NCI-H1694 (cell line): ENCODE measurements at places on chromosomes 7 and 10.

DNA sequence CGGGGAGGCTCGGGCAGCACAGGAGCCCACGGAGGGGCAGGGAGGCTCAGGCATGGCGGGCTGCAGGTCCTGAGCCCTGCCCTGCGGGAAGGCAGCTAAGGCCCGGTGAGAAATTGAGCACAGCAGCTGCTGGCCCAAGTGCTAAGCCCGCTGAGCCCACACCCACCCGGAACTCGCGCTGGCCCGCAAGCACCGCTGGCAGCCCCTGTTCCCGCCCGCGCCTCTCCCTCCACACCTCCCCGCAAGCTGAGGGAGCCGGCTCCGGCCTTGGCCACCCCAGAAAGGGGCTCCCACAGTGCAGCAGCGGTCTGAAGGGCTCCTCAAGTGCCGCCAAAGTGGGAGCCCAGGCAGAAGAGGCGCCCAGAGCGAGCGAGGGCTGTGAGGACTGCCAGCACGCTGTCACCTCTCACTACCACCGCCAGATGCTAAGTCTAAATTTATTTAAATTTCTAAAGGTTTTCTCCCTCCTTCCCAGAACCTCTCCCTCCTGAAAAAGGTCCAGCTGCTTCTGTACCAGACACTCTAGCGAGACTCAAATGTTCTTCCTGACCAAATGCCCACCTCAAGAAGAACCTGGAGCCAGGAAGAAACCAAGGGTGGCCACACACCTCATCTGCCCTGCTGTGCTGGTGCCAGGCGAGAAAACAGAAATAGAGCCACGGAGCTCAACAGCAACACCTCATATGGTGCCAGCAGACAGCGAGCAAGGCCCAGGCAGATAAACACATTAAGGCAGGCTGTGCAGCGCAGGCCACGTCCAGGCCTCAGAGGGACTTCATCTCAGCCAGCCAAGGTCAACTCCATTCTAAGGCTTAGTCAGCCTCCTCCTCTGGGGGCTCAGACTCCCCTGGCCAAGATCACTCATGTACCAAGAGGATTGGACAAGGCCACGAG, 47.0 kb downstream of the KCNMA1 start:
- peak; percentile 20 for DNase-seq

GRCh38 chr7:123012435-123012834, 16.9 kb upstream of the TAS2R16 start:
- no peak for DNase-seq

GRCh38 chr10:67771200-67771599, 66.8 kb downstream of the DNAJC12 start:
- no peak for DNase-seq

- DNase-seq = no peak
Observed at GRCh38 chr7:137110535-137110934, 233.0 kb downstream of the PTN start.

- DNase-seq = no peak
Observed at GRCh38 chr7:70641882-70642281, 490.1 kb upstream of the GALNT17 start.

DNA sequence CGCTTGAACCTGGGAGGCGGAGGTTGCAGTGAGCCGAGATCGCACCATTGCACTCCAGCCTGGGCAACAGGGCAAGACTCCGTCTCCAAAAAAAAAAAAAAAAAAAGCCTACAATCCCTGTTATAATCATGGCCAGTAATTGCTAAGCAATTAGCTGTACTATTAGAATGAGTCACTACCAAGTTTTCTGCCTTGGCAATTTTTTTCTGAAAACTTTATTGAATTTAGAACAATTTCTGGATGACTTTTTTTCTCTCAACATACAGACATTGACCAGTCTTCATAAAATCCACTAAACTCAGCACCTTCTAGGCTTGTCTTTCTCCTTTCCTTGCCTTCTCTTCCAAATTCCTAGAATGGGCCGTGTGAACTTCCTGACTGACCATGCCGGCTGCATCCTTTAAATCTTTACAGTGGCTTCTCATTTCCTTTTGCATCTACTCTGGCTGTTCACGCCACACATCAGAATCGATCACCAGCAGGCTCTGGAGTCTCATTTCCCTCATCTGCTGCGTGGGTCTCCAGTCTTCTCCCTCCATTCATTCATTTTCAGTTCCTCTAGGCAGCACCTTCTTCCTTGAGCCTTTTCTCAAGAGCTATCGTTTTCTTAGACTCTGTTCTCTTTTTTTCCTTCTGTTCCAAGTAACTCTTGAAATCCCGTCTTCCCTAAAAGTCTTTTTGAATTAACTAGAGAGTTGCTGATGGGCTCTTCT, 107.9 kb downstream of the KAT6B start:
- DNase-seq = no peak

GRCh38 chr7:132526111-132526740, 50.0 kb downstream of the PLXNA4 start:
- no peak for DNase-seq

DNA sequence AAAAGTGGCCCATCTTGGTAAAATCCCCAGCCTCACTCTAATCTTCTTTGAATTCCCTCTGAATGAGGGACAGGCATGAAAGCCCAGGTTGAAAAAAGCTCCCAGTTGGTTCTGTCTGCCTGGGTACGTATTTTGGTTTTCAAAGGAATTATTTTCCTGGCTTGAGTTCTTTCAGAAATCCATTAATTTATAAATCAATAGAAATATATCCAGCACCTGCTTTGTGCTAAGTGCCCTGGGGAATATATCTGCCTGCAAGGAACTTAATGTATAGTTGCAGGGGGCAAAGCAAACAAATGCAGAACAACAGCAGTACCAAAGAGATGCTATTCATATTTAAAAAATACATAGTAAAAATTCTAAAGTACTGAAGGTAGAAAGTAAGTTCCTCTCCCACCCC, 362.7 kb downstream of the REEP3 start:
- DNase-seq = no peak

DNA sequence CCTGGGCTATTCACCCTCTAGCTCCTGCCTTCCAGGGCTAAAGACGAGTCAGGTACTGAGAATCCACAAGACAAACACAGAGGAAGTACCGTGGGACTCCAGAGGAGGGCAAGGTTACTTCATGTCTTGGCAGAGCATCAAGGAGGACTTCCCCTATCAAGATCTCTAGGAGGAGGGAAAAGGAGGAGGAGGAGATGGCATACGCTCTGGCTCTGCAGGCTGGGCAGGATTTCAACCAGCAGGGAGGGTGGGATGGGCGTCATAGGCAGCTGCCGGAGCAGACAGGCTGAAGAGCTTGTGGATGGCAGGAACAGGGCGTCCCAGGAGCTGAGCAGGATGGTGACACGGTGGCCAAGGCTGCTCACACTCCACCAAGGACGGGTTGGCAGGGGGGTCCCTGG, 21.3 kb downstream of the MDH2 start:
- DNase-seq = no peak

- no peak for DNase-seq
Observed at GRCh38 chr7:48285373-48285772, 114.1 kb downstream of the ABCA13 start.

DNA sequence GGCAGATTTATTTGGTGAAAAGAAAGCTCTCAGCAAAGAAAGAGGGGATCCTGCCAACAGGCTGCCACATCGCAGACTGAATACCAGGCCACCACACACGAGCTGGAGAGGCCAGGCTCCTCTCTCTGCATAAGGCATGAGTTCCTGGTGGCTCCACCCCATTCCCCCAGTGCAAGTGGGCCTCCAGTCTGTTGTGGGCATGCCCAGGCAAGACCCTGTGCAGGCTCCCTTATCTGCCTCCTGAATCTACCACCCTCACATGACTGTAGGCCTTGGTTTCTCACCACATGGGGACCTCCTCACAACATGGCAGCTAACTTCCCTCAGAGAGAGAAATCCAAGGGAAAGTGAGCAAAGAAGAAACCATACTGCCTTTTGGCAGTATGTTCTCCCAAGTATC, 26.7 kb upstream of the CUL1 start:
- no peak for DNase-seq

DNA sequence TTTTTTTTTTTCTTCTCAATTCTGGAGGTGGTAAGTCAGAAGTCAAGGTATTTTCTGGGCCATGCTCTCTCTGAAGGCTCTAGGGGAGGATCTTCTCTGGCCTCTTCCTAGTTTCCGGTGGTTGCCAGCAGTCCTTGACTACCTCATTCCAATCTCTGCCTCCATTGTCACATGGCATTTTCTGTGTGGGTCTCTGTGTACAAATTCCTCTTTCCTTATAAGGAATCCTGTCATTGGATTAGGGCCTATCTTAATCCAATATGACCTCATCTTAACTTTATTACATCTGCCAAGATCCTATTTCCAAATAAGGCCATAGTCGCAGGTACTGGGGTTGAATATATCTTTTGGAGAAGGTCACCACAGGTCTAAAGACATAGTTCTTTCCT, 129.3 kb upstream of the PRR15 start:
- DNase-seq = no peak

DNA sequence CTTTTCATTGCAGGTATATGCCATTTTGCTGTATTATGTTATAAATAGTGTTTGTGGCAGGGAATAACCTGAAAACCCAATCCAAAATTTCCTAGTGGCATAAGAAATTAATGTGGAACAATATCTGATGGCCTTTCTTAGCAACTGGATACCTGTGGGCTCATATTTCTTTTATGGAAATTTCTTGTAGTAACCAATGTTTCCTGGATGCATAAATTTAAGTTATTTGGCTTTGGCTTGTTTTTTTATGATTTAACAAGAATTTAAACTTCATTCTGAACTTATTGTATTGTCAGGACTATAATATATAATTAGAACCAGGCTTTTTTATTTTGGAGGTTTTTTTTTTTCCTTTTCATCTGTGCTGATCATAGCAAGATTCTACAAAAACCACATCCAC, 30.1 kb downstream of the TBC1D12 start:
- DNase-seq = no peak

DNA sequence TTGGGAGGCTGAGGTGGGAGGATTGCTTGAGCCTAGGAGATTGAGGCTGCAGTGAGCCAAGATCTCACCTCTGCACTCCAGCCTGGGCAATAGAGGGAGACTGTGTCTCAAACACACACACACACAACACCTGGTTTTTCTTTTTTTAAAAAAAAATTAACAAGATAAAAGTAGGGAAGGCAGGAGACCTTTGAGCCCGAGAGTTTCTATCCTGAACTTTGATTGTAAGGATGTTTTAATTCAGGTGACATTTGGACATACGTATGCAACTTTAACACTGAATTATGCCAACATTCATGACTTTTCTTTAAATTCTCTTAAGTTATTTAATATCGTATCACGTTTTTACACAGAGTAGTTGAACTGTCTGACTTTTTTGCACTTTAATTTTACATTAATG, 11.7 kb upstream of the CYP2E1 start:
- DNase-seq = no peak

DNA sequence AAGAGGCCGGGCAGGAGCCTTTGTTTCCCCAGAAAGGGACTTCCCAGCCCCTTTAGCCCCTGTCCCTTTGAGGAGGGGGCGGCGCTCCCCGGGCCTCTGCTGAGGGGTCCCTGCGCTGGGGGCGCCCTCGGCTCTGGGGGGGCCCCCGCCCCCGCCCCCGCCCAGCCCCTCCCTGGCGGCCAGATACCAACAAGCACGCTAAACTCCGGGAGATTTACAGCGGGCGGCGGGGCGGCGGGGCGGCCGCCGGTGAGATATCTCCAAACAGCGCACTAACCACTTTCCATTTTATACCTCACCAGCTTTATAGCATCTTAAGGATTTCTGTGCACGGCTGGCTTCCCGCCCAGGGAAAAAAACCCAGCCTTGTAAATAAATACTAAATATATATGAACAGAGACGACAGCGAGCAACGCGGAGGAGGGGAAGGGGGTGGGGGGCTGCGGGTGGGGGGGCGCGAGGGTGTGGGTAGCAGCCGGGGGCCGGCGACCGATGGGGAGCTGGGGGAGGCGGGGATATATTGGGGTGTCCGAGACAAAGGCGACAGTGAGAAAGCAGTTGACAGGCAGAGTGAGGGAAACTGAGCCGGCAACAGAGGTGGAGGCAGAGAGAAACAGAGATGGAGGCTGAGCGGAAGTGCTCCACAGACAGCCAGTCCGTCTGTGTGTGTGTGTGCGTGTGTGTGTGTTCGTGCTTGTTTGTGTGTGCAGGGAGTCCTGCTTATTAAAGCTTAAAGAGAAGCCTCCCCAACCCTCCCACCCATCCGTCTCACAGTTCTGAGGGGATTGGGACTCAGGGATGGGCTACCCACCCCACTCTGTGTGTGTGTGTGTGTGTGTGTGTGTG, 85.8 kb downstream of the HIF1AN start:
- no peak for DNase-seq

DNA sequence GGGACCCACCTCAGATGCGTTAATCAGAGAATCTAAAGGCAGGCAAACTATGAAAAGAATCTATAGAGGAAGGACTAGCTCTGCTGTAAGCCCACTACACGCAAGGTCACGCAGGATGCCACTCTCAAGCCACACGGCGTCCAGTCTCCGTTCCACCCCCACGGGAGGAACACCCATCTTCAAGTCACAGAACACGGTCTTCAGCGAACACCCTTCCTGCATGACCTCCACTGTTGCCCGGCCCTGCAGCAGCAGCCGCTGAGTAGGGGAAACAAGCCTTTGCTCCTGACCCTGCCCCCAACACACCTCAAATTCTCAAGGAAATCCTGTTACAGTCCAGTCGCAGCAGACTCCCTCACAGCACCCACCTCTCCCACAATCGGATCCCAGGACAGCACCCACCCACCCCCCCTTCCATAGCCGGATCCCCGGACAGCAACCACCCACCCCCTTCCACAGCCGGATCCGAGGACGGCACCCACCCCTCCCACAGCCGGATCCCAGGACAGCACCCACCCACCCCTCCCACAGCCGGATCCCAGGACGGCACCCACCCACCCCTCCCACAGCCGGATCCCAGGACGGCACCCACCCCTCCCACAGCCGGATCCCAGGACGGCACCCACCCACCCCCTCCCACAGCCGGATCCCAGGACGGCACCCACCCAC, 133.7 kb downstream of the DIP2C start:
- no peak for DNase-seq

GRCh38 chr7:151381348-151382078, 28.3 kb downstream of the WDR86 start:
- no peak for DNase-seq

GRCh38 chr7:12583176-12583575, 12.7 kb downstream of the SCIN start:
- no peak for DNase-seq

DNA sequence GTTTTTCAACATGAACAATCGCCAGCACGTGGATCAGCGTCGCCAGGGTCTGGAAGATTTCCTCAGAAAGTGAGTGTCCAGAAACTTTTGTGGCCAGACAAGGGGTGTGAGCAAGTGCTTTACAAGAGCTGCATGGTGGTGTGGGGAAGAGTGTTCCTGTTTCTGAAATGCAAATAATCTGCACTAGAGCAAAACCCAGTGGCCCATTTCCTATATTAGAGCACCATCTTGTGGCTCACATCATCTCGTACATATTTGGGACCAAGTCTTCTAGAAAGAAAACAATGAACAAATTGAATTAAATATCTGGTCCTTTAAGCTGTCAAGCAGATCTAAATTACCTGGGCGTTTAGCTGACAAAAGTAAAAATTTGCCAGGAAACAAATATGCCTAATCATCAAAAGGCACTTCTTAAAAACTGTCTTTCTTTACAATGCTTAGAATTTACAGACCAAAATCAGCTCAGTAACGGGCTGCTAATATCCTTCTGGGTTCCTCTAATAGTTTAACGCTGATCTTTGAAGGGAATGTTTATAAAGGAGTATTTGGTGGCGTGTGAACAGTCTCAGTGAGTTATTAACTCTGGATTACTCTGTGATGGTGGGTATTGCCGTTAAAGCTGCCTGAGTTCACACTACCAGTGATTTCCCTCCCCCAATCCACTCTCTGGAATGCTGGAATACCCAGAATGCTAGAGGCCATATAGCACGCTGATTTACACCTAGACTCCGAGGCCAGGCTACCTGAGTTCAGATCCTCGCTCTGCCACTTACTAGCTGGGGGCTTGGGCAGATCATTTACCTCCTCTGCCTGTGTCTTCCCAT, 73.6 kb downstream of the SNX10 start:
- DNase-seq = peak; percentile 85
